ENCODE measurements at places on chromosomes 12 and 14.

DNA sequence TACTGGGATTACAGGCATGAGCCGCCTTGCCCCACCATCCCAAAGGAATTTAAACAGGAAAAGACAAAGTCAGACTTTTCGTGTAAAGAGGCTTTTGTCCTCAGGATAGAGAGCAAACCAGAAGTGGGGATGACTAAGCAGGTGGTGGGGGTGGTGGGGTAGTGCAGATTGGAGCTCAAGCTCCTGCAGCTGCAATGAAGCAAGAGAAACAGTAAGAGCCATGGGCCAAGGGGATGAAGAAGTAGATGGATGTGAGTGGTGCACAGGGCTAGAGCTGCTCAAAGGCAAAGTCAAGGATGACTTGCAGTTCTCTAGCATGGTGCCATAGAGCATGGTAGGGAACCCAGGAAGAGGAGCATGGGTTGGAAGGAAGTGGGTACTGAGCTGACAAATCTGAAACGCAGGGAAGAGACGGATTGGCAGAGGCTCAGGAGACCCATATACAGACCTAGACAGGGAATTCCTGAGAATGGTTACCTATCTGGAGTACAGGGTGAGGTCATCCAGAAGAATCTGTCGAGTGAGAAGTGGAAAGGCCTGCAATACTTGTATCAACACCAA is 11.4 kb upstream of the RNF34 start:
- no peak for DNase-seq

DNA sequence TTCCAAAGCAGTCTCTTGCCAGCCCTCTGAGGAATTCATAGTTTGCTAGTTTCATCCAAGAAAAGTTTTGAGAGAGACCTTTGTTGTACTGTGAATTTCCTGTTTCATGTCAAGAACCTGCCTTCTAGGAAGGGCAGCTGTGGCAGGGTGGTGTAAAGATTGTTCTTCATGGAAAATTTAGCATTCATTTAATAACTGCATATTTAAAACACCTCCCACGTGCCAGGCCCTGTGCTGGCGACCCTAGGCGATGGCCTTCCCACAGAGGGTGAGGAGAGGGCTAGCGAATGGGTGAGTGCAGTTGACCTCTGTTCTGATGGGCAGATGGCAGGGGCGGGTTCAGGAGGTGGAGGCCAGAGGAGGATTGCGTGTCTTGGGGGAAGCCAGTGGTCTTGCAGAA is 43.2 kb downstream of the MLXIP start:
- no peak for DNase-seq

DNA sequence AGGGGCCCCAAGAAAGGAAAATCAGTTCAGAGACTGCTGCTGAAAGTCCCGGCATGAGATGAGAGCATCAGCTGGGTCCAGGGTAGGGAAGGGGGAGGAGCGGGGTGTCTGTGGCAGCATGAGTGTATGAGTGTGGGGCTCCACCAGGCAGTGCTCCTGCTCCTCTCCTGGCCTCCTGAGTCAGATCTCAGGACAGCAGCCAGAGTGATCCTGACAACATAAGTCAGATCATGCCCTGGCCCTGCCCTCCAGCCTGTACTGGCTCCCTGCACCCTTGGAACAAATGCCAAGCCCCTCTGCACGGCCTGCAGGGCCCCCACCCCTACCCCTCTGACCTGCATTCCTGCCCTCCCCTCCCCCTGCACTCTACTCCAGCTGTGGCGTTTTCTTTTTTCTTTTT is 24.2 kb upstream of the LRP1-AS start:
- no peak for DNase-seq

DNA sequence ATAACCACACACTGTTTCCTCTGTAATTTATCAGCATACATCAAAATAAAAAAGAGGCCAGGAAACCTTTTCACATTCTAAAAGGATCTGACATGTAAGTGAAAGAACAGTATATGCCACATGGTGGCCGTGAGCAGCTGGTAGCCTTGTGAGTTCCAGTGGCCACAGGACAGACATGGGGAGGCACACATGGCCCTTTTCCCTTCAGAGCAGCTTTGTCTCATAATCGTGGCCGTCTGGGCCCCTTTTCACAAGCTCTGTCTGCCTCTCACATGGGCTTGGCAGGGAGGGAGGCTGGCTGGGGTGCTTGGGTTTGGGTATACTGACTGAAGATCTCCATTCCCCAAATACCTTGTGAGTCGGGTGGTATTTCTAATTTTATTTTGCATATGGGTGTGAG is 1.5 kb upstream of the ZDHHC22 start:
- DNase-seq = no peak

DNA sequence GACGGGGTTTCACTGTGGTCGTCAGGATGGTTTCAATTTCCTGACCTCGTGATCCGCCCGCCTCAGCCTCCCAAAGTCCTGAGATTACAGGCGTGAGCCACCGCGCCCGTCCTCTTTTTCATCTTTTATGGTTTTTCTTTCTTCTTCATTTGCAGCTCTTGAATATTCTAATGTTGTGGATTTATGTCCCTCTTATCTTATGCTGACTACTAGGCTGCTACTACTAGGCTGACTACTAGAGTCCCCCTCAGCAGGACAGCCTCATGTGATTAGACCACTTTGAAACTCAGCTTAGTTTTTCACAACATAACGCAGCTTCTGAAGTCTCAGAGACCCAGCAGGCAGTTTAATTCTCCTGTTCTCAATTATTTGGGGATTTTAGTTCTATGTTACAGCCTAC is 857 bp upstream of the CLEC4E start:
- no peak for DNase-seq

DNA sequence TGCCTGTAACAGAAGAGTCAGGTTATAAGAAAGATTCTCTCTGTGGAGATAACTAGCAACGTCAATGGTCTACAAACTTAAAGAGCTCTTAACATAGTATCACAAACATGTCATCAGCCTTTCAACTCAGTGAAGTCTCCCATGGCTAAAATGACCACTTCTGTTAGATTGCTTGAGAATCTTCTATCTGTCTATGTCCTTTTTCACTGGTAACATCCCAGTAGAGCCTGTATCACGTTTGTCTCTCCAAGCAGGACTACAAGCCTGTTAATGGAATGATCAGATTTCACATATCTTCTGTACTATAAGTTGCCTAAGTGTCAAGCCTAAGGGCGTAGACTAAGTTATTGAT is 50.7 kb downstream of the SLC2A13 start:
- DNase-seq = no peak

GRCh38 chr12:2637371-2637770 is 157.4 kb upstream of the FKBP4 start:
- no peak for DNase-seq

- no peak for DNase-seq
Measured at GRCh38 chr12:69534389-69534822, 50.9 kb upstream of the CCT2 start.

GRCh38 chr12:56565510-56566101 is 44.0 kb downstream of the RBMS2 start:
- no peak for DNase-seq

DNA sequence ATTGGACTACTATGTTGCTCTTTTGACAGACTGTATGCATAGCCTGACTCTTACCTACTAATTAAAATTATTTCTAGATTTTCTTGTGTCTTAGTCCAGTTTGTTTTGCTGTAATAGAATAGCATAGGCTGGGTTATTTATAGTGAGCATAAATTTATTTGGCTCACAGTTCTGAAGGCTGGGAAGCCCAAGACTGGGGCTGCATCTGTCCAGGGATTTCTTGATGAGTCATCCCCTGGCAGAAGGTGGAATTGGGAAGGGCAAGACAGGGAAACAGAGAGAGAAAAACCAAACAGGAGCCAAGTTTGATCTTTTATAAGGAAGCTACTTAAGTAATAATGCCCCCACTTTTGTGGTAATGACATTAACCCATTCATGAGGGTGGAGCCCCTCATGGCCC is 759.2 kb upstream of the LRFN5 start:
- DNase-seq = no peak

- no peak for DNase-seq
Measured at GRCh38 chr14:39145266-39145966, 24.7 kb downstream of the TRAPPC6B start.

DNA sequence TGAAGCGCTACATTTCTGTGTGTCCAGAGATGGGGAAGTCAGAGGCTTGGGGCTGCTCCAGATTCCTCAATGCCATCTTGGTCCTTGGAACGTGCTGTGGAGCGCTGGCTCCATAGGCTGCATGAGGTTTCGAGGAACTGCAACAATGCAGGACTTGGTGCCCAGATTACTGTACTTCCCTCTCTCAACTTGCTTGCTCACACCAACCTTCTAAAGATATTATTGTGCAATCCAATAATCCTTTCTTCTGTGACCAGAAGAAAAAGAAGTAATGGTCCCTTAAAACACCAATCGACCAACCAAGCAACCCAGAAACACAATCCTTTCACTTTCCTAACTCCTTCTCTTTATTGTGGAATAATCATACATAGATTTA is 3.7 kb downstream of the PRICKLE1 start:
- no peak for DNase-seq

DNA sequence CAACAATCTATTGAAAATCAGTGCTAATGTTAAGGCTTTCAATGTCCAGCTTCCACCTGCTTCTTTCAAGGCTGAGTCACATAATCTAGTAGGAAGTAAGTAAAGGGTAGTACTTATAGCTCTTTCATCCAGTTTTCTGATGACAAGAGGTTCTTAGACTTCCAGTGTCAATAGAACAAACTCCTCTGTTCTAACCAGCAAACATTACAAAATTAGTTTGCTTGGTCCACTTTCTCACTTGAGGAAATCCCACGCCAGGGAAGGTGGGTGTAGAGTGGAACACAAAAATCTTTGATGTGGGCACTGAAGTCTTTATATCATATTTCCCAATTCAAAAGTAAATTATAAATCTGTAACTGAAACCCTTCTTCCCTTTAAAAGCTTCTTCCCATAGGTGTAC is 2.6 kb downstream of the NPC2 start:
- no peak for DNase-seq

DNA sequence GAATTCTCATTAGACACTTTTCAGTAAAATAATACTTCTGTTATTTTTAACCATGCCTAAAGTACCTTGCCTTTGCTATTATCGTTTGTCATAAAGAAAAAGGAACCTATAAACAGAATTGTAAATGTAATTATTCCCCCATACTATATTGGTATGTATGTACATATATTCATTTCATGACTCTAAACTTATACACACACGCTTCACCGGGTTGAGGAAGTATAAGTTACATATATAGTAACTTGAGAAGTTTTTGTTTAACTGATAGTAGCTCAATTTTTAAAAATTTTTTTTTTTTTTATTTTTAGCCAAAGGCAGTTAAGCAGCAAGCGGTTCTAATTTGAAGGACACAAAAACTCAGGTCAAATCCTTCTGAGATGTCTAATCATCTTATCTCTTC is 107.6 kb downstream of the PLEKHG7 start:
- no peak for DNase-seq

DNA sequence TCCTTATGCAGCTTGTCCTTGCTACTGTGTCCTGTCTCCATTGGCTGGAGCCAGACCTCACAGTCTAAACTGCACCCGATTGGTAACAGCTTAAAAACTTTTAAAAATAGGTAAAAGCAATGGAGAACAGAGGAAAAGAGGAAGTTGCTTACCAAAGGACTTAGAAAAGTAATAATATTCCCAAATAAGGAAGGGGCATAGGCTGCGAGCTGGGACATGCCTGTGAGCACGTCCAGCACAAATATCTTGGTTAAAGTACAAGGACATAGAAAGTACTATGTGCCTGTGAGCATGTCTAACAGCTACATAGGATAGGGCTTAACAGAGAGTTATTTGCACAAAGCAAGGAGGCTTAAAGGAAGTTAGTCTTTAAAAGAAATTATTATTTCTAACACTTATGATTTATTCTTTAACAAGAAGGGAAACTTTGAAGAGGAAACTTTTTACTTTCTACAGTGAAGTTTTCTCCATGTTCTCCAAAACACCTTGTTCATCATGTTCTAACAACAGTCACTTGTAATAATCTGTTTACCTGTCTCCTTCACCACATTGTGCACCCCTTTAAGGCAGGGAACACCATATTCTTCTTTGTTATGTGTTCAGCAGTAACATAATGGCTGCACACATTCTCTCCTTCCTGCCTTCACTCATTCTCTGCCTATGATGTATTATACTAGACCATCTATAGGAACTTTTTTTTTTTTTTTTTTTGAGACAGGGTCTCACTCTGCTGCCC is 9.8 kb upstream of the UBE2N start:
- no peak for DNase-seq

GRCh38 chr14:99647411-99647810 is 2.5 kb downstream of the HHIPL1 start:
- DNase-seq = no peak

GRCh38 chr14:97620066-97620465 is 822.9 kb downstream of the VRK1 start:
- no peak for DNase-seq

DNA sequence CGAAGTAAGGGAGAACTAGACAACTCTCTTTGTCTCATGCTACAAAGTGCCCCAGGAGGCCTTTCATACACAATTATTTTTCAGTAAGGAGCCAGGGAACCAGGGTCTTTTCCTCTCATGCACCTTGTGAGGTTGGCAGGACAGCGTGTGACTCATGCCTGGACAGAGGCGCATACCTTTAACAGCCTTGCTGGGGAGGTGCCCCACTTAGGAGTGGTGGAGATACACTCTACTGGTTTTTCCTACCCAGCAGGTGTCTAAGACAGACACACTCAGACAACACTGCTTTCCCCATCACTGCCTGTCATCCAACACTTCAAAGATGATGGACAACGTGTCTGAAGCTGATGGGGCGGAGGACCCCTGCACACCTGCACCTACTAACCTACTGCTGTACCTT is 49.1 kb downstream of the B4GALNT3 start:
- no peak for DNase-seq

DNA sequence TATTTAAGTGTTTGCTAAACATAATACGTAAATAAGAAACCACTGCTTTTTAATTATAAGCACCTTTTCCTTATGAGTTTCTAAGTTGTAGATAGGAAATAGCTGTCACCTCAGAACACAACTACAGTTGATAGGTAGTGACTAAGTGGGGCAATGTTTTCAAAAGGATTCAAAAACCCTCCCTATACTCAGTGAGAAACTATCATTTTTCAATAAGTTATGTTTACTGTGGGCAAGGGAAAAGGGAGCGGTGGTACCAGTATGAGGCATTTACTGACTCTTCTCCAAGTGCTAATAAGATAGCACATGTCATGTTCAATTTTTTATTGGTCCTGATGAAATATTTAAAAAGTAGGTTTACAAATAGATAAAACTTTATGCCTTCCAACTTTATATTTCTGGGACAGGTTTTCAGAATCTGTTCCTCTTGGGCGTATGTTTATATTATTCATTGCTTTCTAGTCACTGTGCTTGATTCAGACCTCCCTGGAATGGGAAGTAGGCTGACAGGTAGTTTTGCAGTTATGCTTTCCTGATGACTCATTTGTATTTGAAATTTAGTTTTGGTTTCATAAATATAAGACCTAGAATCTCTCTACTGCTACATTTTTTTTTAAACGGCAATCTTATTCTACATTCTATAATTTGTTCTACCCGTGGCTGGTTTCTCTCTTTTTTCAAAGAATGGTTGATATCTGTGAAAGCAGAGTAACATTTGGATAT is 153.1 kb downstream of the TMEM117 start:
- no peak for DNase-seq
